CD4-positive, alpha-beta T cell (primary cell): ENCODE measurements at places on chromosomes 3 and 15.

DNA sequence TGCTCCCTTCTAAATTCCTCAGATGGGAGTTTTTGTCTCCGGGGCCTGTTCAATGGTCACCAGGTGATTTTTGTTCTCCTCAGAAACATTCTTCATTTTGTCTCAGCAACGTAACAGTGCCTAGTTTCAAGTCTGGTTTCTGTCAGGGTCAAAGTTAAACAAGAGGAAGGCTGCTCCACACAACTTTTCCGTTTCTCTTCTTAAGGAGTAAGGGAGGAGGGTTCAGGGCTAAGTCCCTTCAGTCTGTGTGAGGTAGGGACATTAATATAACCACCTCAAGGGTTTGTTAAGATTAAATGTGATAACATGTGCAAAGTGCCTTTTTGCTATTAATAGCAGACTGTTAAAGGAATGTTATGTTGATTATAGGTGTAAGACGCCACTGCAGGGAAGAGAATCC is 41.8 kb downstream of the HOMER2 start:
- DNase-seq = no peak

- peak; percentile 16 for DNase-seq
Observed at GRCh38 chr3:194269610-194270145, 81.5 kb downstream of the CPN2 start.

GRCh38 chr3:48685293-48685602 is 467 bp downstream of the NCKIPSD start:
- DNase-seq = no peak

GRCh38 chr3:2950159-2950558 is 160.0 kb downstream of the IL5RA start:
- no peak for DNase-seq

GRCh38 chr3:143536817-143537535 is 311.3 kb downstream of the SLC9A9 start:
- DNase-seq = no peak

- DNase-seq = no peak
Observed at GRCh38 chr3:151227266-151227806, 24.3 kb upstream of the GPR171 start.

DNA sequence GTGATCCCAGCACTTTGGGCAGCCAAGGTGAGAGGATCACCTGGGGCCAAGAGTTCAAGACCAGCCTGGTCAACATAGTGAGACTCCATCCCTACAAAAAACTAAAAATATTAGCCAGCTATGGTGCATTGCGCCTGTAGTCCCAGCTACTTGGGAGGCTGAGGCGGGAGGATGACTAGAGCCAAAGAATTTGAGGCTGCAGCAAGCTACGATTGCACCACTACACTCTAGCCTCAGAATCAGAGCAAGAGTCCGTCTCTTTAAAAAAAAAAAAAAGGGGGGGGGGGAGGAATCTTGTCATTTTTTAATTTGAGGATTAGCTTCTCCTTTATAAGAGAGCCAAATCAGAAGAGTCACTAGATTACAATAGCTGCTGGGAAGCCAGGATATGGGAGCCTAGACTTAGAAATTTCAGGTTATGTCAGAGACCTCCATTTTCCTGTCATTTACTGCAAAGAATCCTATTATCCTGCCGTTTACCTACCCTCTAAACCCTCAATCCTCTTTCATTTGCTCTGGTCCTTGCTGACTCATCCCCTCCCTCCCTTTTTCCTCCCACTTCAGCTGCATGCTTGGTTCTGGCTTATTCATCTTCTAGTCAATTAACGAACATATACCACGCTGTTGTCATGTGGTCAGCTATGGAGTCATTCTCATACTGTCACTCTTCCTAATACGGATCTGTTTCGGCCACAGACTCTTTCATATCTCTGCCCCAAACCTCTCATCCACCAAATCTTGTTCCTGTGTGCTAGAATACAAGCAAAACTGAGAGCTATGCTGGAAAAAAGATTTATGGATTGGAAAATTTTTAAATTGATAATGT is 83.8 kb upstream of the PPIB start:
- no peak for DNase-seq

DNA sequence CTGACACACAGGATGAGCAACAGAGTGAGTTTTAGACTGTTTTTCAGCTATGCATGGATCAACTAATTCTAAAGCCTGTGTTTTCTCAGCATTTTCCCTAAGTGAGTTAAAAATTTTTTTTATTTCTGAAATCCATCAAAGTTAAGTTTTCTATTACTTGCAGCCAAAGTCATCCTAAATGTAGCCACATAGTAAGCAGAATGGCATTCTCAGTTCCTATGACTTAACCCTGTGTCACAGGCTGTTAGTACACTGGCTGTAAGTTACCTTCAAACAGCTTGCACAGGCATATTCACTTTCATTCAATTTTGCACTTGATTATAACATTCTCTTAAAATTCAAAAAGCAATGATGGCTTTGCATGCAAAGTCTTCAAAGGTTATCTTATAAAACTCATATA is 368.2 kb downstream of the OCA2 start:
- no peak for DNase-seq

GRCh38 chr3:162992741-162993140 is 1496.1 kb downstream of the OTOL1 start:
- no peak for DNase-seq

DNA sequence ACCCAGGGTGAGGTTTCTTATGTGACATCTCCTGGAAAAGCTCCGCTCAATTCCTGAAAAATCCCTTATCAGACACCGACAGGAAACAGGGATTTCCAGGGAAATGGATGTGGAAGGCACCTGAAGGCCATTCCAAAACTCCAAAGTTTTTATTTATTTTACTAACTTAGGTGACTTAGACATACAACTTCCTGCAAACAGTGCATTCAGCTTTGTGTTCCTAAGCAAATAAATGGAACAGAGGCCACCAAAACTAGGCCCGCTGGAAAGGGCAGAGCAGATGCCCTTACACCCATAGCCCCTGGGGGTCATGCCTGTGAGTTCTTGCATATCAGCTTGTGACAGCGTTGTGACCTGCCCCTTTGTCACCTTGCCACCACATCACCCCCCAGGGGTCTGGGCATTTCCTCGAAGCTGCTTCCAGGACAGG is 239.4 kb downstream of the XXYLT1 start:
- no peak for DNase-seq

GRCh38 chr15:84001037-84001436 is 234.5 kb upstream of the GOLGA6L4 start:
- no peak for DNase-seq

GRCh38 chr15:28128031-28128430 is 28.9 kb upstream of the OCA2 start:
- no peak for DNase-seq
